Cerebellar nuclear complex (tissue), 1 donor: ENCODE measurements at places on chromosomes 12 and 14.

- no peak for DNase-seq
Observed at GRCh38 chr12:51891843-51892242, 3.9 kb downstream of the ANKRD33 start.

- no peak for DNase-seq
Observed at GRCh38 chr12:84421103-84421502, 491.5 kb downstream of the SLC6A15 start.

GRCh38 chr14:63421226-63421625 lies 102.5 kb upstream of the GPHB5 start:
- DNase-seq = no peak

- no peak for DNase-seq
Observed at GRCh38 chr12:16675438-16675837, 69.5 kb upstream of the LMO3 start.

GRCh38 chr14:58915646-58916045 lies 272.8 kb upstream of the DAAM1 start:
- DNase-seq = no peak
